ENCODE measurements at places on chromosomes 4 and X.
A peak's percentile ranks its signal among the peaks of the same experiment; 100 is the strongest.

DNA sequence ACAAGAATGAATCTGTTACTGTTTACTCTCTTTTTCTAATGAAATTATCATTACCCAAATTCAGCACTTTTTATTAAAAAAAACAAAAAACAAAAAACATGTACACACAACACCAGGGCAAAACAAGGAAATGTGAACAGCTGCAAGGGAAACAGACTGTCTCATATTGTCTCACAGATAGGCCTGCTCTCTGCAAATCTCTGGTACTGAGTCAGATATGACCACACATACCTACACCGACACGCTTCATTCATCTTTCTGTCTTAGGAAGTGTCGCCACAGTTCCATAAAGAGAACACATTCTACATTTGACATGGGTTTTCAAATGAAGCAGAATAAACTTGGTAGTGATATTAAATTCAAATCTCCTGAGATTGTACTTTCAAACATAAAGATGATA, 92.2 kb upstream of the GPR34 start:
- DNase-seq = peak; percentile 2

DNA sequence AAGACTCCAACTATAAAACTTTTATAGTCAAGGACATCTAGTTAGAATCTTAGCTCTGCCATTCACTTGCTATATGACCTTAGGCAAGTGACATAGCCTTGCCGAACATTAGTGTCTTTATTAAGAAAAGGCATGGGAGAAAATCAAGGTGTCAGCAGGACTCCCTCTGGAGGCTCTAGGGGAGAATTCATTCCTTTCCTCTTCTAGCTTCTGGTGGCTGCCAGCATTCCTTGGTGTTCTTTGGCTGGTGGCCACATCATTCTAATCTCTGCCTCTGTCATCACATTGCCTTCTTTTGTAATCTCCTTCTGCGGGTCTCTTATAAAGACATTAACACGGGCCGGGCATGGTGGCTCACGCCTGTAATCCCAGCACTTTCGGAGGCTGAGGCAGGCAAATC, 99.8 kb downstream of the PPP1R2C start:
- DNase-seq = no peak

DNA sequence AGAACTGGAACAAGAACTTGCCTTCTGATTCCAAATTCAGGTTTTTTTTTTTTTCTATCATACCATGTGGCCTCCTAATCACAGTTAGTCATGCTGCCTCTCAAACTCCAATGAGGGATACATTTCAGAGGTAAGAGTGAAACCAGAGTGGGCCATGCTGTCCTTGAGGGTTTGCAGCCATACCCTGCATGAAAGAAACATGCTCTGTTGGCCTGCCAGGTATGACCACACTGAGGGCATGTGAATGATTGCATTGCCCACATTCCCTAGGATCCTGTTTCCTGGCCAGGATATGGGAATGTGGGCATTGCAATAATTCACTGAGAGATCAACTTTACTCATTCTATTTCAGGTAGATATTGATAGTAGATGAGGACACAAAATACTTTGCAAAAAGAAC, 56.4 kb upstream of the DDIT4L start:
- no peak for DNase-seq

DNA sequence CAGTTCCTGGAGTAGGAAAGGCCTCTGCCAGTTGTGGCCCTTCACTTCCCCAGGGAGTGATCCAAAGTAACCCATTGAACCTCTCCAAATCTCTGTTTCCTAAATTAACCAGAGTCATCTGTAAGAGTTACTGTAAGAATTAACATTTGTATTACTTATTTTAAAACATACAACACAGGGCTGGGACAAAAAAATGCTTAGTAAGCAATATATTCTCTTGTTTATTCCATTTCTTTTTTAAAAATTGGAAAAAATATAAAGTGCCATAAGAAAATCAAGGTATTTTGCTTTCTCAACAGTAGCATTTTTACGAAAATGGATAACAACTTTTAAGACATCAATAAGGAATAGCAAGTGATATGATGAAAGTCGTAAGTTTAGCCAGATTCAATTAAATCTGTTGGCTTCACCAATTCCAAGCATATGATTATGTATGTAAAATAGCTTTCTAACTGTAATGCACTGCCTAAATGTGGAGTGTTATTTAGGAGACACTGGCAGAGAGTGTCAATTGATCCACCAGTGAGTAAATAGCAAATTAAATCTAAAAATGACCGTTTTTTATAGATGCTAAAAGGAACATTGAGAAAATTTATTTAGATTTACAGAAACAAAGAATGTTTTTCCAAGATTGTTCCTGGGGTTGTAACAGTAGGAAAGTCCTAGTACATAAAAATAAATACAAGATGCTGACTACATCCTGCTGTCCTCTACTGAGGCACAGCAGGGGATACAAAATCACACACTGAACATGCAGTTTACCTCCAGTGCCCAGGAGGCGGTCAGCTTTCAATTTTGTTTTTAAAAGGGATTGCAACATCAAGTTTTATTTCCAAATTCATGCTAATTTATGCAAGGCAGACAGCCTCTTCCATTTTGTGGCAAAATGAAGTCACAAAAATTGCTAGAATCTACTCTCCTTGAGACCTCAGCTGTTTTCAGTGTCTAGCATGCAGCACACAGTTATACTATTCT, 53.7 kb downstream of the GPM6A start:
- DNase-seq = no peak

GRCh38 chrX:9693307-9694001, 72.2 kb downstream of the GPR143 start:
- DNase-seq = no peak

GRCh38 chr4:182904211-182904761, 12.9 kb downstream of the DCTD start:
- DNase-seq = no peak

DNA sequence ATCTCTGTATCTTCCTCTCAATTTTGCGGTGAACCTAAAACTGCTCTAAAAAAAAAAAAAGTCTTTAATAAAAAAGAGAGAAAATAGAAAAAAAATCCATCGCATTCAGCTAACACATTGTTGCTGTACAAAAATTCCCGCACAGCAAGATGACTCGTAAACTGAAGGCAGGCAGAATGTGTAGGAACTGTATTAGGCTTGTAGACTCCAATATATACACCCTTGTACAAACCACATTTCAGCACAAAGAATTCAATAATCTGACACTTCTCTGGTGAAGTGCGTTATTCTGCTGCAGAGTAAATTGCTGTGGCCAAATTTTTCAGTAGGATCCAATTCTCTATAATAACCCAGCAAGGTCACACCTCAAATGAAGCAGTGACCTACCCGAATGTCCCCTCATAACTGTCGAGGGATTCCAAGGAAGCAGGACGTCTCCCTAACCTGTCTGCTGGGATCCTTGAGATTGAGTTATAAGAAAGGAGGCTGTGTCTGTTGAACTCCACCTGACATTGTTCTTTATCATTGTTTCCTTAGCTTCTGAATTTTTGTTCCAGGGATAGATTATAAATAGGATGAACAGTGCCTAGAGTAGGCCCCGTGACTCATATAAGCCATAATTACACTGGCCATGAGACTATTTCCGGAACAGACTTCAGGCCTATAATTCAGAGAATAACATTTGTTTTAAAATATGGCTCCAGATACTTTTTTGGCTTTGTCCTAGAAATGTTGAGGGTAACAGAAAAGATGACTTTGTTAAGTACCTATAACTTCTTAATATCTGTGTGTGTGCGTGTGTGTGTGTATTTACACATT, 348.3 kb downstream of the PCDH7 start:
- DNase-seq = no peak

- DNase-seq = no peak
Observed at GRCh38 chr4:123930996-123931395, 534.4 kb downstream of the SPRY1 start.

GRCh38 chr4:2172627-2173231, 69.2 kb downstream of the HAUS3 start:
- no peak for DNase-seq

DNA sequence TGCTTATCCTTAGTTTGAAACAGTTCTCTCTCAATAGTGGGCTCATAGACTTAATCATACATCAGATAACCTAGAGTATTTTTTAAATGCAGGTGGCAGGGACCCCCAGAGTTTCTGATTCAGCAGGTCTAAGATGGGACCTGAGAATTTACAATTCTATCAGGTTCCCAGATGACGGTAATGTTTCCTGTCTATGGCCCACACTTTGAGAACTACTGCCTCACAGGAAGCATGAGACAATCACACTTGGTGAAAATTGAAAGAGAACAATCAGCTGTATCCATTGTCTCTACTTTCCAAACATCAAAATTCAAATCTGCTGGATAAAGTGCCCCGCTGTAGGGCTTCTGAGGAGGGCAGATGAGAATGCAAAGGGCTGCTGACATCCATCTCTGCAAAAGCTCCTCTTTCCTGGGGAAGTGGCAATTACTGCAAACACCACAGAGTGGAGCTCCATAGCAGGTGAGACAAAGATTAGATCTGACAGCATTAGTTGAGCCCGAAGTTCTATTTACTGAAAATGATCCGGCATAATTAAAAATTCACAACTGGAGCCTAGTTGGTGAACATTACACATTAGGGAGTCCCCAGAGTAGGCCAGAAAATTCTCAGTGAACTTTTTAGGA, 187.8 kb upstream of the MBNL3 start:
- no peak for DNase-seq

DNA sequence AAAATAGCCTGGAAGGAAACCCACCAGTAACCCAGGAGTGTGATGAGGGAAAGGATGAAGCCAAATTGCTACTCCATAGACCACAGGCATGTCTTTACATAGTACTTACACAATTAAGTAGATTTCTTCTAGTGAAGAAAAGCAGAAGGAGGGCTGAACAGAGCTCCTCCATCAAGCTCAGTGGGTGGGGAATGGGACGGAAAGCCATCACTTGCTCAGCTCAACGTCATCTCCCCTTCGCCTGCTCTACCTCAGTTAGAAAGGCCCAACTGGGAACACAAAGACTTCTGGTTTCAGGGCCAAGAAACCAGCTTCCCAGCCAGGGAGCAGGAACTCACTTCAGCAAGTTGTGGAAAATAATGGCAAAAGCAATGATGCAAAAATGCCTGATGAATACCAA, 36.6 kb downstream of the ADGRG2 start:
- no peak for DNase-seq

- no peak for DNase-seq
Observed at GRCh38 chr4:27024805-27025204, 164.2 kb downstream of the STIM2 start.

DNA sequence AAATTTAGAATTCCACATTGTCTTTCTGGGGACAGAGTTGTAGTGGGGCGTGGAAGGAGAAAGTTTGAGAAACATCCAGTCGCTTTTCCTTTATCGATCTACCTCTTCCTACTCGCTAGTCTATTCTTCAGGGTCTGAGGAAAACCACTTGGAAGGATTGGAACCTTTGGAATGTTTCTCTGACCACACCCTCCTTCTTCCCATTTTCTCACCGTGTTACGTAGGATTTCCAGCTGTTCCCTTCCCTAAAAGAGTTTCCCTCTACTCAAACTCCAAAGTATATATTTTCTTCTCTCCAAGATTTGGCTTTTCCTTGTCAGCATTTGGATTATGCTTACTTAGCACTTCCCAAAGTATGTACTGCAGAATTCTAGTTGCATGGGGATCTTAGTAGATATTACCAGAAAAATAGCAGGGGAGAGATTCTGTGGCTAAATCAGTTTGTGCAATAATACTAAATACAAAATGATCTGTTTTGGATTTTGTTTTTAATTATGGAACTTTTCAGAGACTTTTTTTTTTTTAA, 4.9 kb downstream of the ENPEP start:
- DNase-seq = no peak

GRCh38 chr4:19698961-19699360, 552.7 kb upstream of the SLIT2 start:
- no peak for DNase-seq

DNA sequence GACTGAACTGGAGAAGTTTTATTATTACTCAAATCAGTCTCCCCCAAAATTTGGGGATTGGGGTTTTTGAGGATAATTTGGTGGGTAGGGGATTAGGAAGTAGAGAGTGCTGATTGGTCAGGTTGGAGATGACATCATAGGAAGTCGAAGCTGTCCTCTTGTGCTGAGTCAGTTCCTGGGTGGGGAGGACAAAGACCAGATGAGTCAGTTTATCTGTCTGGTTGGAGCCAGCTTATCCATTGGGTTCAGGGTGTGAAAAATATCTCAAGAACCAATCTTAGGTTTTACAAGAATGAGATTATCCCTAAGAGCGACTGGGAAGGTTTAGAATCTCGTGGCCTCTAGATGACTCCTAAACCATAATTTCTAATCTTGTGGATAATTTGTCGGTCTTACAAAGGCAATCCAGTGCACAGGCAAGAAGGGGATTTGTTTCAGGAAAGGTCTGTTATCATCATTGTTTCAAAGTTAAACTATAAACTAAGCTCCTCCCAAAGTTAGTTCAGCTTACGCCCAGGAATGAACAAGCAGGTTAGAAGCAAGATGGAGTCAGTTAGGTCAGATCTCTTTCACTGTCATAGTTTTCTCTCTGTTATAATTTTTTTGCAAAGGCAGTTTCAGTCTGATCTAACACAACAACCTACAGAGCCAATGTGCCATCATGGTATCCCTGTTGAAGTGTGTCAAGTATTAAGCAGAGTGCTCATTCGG, 274.5 kb downstream of the SLC7A11 start:
- no peak for DNase-seq

- no peak for DNase-seq
Observed at GRCh38 chr4:85486425-85487086, 11.6 kb downstream of the ARHGAP24 start.

- no peak for DNase-seq
Observed at GRCh38 chrX:8204169-8204935, 33.3 kb upstream of the VCX2 start.

GRCh38 chr4:25865586-25865985, 2.8 kb upstream of the SEL1L3 start:
- no peak for DNase-seq

GRCh38 chr4:112908511-112908910, 140.9 kb upstream of the ANK2 start:
- no peak for DNase-seq

GRCh38 chrX:78548012-78548411, 111.1 kb downstream of the RTL3 start:
- DNase-seq = no peak

DNA sequence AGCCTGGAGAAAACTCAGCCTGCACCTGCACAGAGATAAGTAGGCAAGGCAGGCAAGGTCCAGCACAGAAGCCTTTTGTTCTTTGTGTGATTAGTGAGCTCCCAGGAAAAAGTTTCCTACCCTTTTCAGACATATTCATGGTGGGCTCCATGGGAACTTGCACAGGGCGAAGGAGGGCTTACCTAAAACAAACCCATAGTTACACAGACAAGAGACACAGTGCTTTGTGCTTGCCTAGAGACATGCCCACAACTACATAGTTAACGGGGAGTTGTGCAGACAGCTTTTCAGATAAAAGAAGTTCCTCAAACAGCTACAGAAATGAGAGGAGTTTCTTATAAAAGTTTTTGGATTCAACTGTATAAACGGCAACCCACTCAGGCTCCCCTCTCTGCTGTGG, 180.5 kb downstream of the GLUD2 start:
- DNase-seq = no peak

GRCh38 chr4:242121-242848, 63.0 kb downstream of the ZNF732 start:
- no peak for DNase-seq

GRCh38 chr4:11799196-11799595, 370.5 kb upstream of the HS3ST1 start:
- no peak for DNase-seq
